ENCODE measurements at places on chromosomes 5 and 9.

- DNase-seq, result no peak
Measured at GRCh38 chr5:143679777-143680176, 132.2 kb upstream of the HMHB1 start.

DNA sequence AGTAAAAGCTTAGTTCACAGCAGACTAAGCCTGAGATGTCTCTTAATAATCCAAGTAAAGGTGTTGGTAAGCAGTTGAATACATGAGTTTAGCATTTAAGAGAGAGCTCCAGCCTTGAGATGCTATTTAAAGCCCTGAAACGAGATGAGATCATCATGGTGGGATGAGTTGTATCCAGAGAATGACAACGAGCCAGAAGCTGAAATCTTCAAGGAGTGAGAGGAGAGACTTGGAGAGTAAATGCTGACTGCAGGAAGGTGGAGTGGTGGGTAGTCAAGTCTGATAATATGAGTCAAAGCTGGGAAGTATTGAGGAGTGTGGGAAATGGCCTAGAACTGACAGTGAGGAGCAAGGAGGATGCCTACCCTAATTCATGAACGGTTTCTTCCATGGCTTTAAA lies 53.7 kb downstream of the PLAC8L1 start:
- DNase-seq, result no peak

DNA sequence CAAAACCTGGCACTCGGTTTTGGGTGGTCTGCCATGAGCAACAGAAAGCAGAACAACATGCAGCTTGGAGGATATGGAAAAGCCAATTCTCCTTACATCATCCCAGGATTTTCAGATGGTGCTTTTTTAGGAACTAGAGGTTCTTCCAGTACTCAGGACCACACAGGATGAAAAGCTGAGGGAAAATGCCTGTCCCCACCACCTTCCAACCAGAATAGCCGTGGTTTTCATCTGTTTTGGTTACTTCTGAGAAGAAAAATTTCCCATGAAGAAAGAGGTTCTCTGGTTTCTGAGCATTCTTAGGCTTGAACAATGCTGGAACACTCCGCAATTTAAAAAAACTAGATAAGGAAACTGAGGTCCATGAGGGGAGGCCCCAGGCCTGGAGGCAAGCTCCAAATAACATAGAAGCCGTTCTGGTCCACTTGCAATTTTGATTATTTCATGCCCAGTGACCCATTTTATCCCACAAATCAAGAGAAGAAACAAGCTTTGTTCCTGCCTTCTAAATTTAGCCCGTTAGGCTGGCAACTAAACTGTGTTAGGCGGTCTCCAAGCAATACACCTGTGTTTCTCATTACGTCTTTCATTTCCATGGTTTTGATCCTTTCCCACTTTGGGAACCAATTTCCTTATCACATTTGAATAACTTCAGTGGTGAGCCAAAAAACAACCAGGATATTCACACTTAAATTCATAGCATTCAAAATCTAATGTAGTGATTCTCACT lies 79.2 kb upstream of the SPIN1 start:
- no peak for DNase-seq

DNA sequence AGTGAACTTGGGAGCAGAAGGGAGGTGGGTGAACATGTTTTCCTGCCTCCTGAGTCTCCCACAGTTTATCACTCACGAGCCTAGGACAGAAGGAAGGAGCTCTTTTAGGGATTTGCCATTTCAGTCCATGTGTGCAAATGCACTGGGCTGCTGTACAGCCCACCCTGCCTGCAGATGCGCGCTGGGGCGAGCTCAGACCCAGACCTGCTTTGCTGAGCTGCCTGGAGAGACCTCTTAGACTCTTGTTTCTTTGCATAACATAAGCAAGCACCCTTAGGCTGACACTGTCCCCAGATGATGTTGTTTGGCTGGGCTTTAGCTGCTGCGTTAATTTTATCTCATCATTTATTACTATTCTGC lies 199.0 kb downstream of the CACNA1B start:
- DNase-seq, result no peak

GRCh38 chr5:1175801-1176472 lies 25.5 kb upstream of the SLC6A19 start:
- no peak for DNase-seq

DNA sequence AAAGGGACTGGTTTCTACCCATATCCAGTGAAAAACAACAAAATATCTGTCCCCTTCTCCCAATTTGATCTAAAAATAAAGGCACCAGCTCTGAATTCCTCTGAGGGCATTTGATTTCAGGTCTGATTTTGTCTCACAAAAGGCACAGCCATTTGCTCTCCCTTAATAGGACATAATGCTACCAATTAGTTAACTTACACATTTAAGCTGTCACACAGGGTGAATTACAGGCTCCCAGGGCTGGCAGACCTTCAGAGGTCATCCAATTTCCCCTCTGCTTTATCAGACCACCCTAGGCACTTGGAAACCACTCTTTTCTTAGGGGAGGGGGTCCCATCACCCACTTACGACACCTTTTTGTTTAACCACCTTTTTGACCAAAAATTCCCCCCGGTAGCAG lies 319.9 kb downstream of the SPOCK1 start:
- DNase-seq, result no peak

DNA sequence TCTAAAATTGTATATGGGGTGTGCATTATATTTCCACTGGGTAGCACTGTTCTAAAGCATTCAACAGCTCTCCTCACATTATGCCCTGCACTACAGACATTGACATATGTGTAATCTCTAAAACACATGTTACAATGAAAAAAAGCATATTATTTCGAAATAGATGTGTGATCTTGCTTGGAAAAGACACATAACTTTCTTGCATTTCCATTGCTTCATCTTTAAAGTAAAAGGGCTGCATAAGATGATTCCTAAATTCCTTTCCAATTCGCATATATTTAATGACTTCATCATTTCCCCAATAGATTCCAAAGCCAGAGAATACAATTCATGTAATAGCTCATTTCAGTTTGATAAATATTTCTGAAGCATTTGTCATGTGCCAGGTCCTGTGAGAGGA lies 566.9 kb downstream of the PDE4D start:
- DNase-seq, result no peak

DNA sequence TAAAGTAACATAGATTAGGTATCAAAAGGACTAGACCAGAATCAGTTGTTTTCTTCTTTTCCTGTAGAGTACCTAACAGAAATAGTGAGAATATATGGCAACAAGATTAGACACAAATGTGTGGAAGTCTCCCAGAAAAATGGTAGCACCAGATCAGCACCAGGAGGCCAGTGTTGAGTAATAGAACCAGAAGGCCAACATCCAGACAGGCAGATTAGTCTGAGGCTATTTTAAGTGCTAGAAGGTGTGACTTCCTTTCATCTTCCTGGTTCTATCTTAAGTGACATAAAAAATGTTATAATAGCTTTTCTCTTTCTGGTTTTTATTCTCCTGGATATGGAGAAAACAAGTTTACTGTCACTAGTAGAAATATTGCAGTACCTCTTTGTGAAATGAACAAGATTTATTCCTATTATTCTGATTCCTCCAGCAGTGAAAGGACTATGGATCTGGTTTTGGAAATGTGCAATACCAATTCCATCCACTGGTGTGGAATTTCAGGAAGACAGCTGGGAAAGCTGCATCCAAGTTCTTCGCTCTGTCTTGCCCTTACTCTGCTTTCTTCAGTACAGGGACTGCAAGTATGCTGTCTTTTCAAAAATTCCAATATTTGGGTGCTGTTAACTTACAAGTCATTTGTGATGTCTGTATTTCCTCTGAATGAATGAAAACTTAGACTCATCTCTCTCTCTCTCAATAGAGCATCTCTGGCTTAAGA lies 39.1 kb downstream of the SHLD3 start:
- DNase-seq, result no peak

DNA sequence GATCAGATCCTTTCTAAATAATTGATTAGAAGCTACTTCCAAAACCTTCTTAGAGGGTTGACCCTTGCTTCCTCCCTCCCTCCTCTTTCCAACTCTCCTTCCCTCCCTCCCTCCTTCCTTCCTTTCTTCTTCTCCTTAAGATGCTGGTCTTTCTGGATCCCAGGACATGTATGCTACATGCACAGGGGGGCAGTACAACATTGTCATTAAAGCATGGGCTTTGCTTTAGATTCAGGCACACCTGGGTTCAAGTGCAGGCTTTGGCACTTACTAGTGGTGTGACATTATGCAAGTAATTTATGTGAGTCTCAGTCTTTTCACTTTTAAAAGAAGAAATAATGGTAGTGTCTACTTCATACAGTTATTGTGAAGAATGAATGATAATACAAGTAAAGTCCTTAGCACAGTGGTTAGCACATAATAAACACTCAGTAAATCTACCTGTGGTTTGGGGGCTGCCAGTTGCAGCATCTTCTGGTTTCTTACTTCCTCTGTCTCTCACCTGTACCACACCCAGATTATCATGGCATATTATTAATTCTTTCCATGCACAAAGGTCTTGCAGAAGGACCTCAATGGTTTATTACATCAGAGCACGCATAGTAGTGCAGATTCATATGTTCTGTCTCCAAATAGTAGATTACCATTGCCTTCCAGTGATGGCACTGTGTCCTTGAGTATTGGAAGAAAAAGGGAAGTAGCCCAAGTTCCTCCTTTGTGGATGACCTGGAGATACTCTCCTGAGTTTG lies 154.1 kb downstream of the ARHGAP26 start:
- DNase-seq, result no peak

DNA sequence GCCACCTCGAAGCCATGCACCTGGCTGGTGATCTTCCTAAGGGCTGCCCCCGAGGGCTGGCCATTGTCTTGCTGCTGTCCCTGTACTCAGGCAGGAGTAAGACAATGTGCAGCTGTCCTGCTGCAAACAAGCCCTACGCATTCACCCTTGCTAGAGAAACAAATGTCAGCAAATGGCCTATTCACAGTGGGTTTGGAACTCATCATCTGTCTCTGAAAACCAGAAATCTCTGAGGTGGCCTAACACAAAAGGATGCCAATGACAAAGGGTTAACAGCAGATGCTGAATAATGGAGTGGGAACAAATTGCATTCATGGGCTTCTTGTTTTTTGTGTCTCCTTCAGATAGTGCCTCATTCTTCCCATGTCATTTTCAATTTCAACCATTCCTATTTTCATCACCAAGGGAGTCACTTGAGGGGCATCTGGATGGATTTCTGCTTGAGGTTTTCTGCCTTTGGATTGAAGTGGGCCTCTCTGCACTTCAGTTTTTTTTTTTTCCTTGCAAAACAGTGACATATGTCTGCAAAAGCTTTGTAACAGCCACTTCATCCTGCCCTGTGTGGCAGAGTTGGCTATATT lies 261.6 kb upstream of the VLDLR start:
- DNase-seq, result peak; percentile 73

DNA sequence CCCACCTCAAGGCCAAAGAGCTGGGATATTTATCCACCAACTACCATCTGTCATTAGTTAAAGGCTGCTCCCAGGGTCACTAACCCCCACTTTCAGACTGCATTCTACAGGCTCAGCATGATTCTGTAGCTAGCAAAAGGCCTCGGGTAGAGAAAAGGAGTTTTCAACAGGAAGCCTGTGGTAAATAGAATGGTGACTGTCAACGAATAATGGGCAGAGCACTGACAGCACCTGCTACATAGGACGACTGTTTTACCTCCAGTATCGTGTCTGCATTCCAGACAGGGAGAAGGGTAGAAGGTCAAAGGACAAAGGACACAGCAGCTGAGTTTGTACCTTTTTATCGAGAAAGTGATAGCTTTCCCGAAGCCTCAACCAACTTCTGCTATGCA lies 20.3 kb downstream of the MFAP3 start:
- DNase-seq, result no peak

- DNase-seq, result no peak
Measured at GRCh38 chr5:159555084-159555483, 224.8 kb upstream of the IL12B start.

DNA sequence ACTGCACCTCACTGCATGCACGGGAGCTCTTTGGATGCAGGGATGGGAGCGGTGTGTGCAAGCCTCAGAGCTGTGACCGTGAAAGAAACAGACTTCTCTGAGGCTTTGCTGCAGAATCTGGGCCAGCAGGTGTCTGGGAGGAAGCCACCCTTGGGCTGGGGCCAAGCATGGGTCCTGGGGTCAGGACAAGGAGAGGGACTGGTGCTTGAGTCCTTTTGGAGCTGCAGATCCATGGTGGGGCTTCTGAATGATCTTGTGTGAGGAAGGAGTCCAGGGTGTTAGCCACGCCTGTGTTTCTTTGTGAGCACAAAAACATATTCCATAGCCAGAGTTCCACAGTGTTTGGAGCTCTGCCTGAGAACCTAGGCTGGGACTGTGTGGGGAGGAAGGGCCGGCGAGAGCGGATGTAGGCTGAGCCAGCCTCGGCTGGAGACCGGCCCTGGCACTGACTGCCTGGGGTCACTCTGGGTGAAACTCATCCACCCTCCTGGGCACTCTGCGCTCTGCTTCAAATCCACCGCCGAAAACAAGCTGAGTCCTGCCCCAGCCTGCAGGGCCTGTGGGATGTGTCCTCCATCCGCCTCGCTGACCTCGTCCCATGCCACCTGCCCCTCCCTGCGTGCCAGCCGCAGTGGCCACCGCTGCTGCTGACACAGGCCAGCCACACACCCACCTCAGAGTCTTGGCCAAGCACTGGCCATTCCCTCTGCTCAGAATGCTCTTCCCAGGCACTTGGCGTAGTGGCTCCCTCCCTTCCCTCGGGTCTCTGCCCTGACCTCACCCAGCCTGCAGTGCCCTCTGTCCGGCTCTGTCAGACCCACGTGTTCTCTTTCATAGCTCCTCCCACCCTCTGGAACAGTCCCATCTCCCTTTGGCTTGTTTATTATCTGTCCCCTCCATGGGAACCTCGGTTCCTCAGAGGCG lies 26.7 kb downstream of the ERGIC1 start:
- no peak for DNase-seq

DNA sequence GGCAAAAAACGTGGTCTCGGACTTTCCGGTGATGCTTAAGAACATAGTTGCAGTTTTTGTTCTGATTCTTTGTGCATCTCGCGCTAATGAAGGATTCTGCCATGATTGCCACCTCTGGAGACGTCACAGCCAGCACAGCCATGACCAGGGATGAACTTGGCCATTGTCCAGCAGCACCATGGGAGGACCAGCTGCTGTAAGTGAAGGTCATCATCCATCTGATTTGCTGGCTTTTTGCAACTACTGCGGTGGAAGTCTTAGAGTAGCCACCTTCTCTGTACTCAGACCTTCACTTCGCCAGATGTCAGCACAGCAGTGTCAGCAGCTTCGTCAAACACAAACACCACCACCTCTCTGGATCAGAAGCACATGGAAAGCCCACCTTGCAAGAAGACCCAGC lies 45.7 kb downstream of the NSUN2 start:
- no peak for DNase-seq

GRCh38 chr5:141654298-141654697 lies 3.1 kb upstream of the FCHSD1 start:
- no peak for DNase-seq

Data from NCI-H1930 (cell line).